Activated CD4-positive, alpha-beta T cell treated with anti-CD3 and anti-CD28 coated beads, Interleukin-2, amount 10 ng/mL, durations not matched to agents 24 days and 14 days (primary cell): ENCODE measurements at places on chromosomes 12 and 14. TPM values are rescaled to one million over a fixed set of nuclear protein-coding genes. Genes with fewer than 3 reads are reported as not detected.

DNA sequence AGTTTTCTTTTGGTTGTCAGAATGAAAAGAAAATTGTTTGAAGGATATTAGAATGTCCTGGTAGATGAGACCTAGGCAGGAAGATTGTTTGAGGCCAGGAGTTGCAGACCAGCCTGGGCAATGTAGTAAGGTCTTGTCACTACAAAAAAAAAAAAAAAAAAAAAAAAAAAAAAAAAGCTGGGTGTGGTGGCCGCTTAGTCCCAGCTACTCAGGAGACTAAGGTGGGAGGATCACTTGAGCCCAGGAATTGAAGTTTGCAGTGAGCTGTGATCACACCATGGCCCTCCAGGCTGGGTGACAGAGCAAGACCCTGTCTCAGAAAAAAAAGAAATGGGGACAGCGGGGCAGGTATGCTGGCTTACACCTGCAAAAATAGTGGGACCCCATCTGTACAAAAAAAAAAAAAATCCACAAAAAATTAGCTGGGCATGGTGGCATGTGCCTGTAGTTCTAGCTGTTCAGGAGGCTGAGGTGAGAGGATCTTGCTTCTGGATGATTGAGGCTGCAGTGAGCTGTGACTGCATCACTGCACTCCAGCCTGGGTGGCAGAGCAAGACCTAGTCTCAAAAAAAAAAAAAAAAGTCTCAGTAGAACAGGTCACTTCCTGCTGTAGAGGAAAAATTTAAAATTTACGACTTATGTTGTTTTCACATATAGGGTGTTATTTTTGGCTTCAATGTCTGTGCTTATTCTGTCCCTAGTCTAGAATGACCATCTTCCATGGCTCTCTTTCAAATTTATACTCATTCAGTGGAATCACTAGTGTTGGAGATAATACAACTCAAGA is 70.7 kb downstream of the PPHLN1 start:
- no peak for DNase-seq

- peak; percentile 83 for DNase-seq
These were observed 25.9 kb upstream of the LGALS3 start for GRCh38 chr14:55103005-55103640.

DNA sequence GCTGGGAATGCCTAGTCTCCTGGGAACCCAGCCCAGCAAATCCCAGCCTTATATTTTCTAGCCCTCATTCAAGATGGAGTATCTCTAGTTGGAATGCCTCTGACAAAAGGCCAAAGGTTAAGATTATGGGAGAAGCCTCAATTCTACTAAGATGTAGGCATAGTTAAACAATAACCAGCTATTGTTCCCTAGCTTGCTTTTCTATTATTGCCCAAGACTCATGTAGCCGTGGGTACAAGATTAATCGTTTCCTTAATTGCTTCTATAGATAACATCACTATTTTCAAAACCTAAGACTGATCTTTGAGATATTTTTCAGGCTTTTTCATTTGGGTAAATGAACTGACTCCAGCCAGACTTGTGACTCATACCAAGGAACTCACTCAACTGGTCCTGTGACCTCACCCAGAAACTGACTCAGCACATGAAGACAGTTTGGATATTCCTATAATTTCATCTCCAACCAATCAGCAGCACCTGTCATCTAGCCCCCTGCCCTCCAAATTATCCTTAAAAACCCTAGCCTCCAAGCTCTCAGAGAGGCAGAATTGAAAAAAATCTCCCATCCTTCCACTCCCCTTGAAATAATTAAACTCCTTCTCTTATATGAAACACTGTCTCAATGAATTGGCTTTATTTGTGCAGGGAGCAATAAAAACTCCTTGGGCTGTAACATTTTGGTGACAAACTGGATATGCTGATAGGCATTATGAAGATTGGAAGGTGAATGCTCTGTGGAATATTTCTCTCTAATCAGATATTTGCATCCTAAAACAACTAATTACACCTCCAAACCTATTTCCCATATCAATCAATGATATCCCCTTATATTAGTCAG is 589.0 kb downstream of the C12orf50 start:
- no peak for DNase-seq

- DNase-seq: no peak
These were observed 267.1 kb upstream of the RGS6 start for GRCh38 chr14:71665157-71665556.

DNA sequence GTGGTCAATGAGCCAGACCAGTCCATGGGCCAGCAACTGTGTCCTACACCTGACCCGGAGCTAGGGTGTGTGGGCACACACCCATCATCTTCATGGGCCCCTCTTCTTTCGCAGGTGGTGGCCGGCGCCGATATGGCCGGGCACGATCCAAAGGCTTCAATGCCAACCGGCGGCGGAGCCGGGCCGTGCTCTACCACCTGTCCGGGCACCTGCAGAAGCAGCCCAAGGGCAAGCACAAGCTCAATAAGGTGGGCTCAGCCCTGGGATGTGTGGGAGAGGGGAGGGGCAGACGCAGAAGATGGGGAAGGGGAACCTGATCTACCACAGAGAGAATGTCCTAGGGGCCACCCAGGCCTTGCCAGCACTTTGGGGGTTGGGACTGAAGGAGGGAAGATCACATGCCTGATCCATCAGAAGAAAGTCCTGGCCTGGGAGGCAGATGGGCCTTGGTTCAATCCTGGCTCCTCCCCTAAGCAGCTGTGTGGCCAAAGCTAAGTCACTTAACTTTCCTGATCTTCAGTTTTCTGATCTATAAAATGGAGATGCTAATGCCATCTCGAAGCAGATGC is 3.8 kb downstream of the KCNH3 start:
- DNase-seq: no peak

GRCh38 chr14:90061685-90062126 is at the start of gene KCNK13:
Gene KCNK13, plus strand, starts transcription at chr14:90061994. Its CDS starts 212 bp downstream, at chr14:90062206.
- peak; percentile 61 for DNase-seq

GRCh38 chr12:12056951-12057350 is 13.8 kb upstream of the BCL2L14 start:
- no peak for DNase-seq

DNA sequence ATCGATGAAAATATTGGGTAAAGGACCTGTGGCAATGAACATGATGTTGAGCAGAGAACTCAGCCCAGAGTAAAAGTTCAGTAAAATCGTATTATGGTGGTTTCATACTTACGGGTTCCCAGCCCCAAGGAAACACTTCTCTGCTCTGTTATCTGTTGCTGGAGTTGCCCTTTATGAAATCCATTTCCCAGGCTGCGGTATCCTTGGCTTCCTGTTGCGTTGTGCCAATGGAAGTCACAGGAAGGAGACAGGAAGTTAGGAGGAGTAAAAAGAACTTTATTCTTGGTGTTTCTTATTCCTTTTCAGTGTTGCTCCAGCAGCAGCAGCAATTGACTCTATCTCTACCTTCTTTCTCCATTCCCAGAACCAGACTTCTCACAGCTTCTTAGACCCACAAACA is 965.2 kb downstream of the VRK1 start:
- DNase-seq: no peak

- no peak for DNase-seq
These were observed 129.4 kb downstream of the KICS2 start for GRCh38 chr12:64092507-64093196.

- peak; percentile 81 for DNase-seq
These were observed 2.2 kb downstream of the MMP17 start for GRCh38 chr12:131830335-131830913.

GRCh38 chr14:37903343-37904191 is 304.1 kb upstream of the SSTR1 start:
- peak; percentile 62 for DNase-seq

- DNase-seq: peak; percentile 74
These were observed 22.5 kb upstream of the PCNX1 start for GRCh38 chr14:70884595-70885342.

DNA sequence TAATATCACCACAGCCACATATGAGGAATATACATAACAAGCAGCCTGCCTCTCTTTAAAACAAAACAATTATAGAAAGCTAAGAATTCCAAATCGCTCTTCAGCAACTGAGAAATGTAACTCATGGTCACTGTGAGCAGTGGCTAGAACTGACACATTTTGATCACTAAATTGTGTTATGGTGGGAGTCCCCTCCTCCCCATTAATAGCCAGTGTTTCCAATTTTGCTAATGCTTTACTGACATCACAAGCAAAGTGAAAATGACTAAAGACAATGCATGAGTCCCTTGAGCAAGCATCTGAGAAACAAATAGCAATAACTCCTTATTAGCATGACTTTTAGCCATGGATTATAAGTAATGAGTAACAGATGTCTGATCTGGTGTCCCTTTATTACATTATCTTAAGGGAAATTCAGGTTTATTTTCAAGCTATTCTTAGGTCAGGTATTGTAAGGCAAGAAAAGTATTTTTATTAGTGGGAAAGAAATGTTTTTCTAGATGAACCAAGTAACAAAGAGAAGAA is 148.3 kb downstream of the KCNH5 start:
- DNase-seq: no peak

DNA sequence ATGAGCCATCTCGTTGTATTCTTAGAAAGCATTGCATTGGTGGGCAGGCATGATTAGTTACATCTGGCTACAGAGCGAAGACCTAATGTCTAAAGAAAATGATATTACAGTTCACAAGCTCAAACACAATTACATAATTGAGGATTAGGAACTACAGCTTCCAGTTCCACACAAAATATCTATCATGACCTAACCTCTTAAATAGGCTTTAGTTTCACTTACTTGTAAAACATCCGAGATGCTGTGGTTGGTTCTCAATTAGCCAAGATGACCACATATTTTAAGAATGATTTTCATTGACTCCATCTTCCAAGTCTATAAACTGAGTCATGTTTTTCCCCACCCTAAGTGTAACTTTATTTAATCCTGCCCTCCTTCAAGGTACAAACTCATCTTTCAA is 69.5 kb downstream of the LRIG3 start:
- DNase-seq: no peak

- no peak for DNase-seq
These were observed 38.8 kb upstream of the WSCD2 start for GRCh38 chr12:108090107-108090899.

DNA sequence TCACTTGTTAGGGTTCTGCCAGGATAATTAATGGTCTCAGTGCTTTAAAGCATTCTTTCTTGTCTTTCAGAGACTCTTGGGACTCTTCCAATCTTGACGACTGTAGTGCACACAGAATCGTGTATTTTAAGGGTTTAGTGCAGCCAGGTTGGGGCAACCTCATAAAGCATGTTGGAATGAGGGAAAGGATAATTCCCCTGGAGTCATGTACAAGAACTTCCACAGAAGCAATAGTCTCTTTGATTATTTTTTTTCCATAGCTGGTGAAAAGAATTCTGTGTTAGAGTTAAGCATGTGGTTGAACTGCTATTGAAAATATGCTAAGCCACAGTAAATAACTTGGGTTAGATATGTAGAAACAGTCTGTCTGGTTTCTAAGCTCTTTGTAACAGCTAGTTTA is 246.8 kb upstream of the DAAM1 start:
- no peak for DNase-seq

DNA sequence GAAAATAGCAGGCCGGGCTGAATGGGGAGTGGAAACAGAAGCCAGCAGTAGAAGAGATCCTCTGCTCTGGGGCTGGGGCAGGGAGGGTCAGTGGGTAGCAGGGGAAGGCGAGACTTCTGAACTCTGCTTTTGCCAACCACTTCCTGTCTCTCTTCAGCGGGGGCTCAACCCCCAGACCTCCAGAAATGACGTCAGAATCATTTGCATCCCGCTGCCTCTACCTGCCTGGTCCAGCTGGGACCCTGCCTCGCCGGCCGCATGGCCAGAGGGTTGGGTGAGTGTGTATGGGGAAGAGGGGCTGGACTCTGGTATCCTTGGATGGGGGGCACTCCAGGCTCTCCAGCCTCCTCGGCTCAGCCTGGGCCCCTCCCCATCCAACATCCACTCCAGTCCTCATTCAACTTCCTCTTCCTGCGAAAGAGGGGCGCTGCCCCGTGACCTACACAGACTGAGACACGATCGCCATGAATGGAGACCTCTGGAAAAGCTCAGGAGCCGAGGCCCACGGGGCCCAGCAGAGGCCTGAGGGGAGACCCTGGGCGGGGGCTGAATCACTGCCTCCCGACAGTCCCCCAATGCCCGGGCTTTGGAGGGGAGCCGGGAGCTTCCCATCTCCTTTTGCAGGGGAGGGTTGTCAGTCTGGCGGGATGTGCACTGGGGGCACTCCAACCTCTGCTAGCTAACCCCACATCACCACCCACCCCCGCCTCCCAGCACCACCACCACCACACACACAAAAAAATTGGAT is 458 bp upstream of the HOXC4 start:
- no peak for DNase-seq

DNA sequence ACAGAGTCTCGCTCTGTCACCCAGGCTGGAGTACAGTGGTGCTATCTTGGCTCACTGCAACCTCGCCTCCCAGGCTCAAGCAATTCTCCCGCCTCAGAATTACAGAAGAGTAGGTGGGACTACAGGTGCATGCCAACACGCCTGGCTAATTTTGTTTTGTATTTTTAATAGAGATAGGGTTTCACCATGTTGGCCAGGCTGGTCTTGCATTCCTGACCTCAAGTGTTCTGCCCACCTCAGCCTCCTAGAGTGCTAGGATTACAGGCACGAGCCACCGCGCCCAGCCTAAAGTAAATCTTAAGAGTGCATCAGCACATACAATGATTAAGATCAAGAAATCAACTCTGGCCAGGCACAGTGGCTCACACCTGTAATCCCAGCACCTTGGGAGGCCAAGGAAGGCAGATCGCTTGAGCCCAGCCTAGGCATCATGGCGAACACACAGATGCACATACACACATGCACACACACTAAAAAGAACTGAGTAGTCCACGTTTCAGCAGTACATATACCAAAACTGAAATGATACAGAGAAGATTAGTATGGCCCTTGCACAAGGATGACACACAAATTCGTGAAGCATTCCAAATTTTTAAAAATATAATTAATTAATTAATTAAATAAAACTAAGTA is 65.0 kb downstream of the HECTD1 start:
- DNase-seq: no peak

GRCh38 chr12:55707219-55707671 is 459 bp downstream of the ITGA7 start:
- no peak for DNase-seq

GRCh38 chr14:102901633-102902032 is 20.8 kb upstream of the AMN start:
- no peak for DNase-seq

DNA sequence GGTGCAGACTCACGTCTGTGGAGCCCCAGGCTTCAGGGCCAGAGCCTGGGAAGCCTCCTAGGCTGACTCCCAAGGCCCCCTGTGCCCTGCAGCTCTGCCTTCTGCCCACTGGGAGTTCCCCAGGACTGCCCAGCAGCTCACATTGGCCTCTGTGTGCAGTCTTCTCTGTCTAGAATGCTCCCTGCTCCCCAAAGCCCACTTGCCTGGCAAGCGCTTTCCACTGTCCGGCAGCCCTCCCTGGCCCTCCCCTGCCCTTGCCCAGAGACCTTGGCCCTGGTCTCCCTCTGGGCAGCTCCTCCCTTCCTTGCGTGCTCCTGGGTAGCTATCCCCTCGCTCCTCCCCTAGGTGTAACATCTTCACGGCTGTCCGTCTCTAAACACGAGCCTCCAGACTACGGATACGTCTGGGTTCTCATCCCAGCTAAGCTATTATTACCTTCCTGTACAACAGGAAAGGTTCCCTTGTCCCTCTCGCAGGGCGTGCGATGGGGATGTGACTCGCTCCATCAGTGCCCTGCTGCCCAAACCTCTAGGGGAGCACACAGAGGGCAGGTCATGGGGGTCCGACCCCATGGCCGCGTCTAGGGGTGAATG is 325.5 kb upstream of the RTL1 start:
- DNase-seq: no peak

GRCh38 chr12:127389923-127390322 is 877.0 kb upstream of the TMEM132C start:
- DNase-seq: no peak

The CDCA3 gene
- 32.6 and 33.7 TPM in 2 replicates for total RNA-seq

The PLBD1 gene
- total RNA-seq: not detected in 2 replicates

The KRT3 gene
- total RNA-seq: 0.14 TPM in 2 replicates

The GALNT8 gene
- total RNA-seq: 0.82 and 0.99 TPM in 2 replicates

The TAS2R50 gene
- 0.56 and 1.0 TPM in 2 replicates for total RNA-seq

The SERPINA3 gene
- total RNA-seq: not detected in 2 replicates

The DCN gene
- total RNA-seq: not detected in 2 replicates

The TMPRSS12 gene
- total RNA-seq: not detected in 2 replicates
